Activated CD4-positive, alpha-beta T cell treated with anti-CD3 and anti-CD28 coated beads, Interleukin-10, Interleukin-2, amounts not matched to agents 100 ng/mL and 50 ng/mL, durations not matched to agents 16 hours and 8 hours (primary cell): ENCODE measurements at places on chromosomes 16 and 17.

GRCh38 chr17:62663304-62663703 lies 35.8 kb downstream of the MRC2 start:
- no peak for DNase-seq

- no peak for DNase-seq
Measured at GRCh38 chr17:80839511-80839941, 152.1 kb upstream of the CHMP6 start.

- DNase-seq = no peak
Measured at GRCh38 chr17:40937384-40937819, at the start of gene KRT23. TSS of gene KRT23 (minus strand) at chr17:40937646. CDS start at chr17:40936603, 1,043 bp downstream.

DNA sequence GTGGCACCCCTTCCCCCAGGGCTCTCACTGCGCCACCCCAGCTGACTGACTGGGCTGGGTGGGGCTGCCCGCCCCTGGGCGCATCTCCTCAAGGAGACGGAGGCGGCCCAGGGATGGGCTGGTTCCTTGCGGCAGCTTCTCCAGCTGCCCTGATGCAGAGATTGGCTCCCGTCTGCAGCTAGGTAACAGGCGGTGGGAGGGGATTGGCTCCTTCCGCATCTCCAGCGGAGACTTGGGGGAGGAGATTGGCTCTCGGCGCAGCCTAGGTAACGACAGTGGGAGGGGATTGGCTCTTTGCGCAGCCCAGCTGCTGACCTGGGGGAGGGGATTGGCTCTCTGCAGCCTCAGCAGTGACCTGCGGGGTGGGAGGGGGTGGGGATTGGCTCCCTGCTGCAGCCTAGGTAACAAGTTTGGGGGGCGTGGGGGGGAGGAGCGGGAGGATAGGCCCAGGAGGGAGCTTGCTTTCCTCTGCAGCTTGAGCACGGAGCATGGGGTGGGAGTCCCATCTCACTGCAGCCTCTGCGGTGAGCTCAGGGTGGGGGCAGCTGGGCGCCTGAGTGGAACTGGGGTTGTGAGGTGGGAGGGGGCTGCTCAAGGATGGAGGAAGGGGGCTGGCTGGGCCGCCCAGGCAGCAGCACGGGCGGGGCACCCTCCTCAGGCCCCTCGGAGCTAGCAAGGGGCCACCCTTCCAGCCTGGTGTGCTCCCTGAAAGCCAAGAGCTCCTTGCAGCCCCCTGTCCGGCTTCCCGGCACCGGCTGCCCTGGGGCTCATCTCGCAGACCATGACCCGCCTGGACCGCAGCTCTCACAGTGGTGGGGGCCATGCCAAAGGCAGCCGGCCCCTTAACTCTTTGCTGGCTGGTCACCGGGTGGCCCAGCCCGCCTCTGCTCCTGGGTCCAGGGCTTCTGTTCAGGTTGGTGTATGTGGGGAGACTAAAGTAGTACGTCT lies 6.4 kb downstream of the NFE2L1 start:
- DNase-seq = no peak

- DNase-seq = no peak
Measured at GRCh38 chr16:20308801-20309590, 18.3 kb downstream of the GP2 start.

DNA sequence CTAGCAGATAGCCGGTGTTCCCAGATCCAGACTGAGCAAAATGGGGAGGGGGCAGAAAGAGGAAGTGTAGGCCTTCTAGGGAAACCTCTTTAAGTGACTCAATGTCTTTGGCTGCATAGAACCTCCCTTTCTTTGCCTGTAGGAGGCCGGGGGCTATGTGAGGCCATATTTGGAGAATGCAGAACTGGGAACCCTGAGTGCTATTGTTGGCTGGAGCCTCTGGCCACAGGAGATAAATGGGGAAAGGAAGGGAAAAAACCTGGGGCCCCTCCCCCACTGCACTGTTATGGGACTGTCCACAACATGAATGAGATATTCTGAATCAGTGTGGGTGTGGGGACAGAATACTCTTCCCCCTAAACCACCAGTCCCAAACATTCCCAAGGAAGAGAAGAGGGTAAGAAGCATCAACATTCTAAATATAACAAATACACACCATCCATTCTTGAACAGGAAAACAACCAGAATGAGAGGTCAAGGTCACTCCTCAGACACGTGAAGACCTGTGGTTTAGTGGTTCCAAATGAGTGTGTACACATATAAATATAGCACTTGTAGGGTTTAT lies 2.4 kb downstream of the VPS25 start:
- DNase-seq = no peak

- no peak for DNase-seq
Measured at GRCh38 chr17:77164483-77165091, 23.8 kb downstream of the SEC14L1 start.

DNA sequence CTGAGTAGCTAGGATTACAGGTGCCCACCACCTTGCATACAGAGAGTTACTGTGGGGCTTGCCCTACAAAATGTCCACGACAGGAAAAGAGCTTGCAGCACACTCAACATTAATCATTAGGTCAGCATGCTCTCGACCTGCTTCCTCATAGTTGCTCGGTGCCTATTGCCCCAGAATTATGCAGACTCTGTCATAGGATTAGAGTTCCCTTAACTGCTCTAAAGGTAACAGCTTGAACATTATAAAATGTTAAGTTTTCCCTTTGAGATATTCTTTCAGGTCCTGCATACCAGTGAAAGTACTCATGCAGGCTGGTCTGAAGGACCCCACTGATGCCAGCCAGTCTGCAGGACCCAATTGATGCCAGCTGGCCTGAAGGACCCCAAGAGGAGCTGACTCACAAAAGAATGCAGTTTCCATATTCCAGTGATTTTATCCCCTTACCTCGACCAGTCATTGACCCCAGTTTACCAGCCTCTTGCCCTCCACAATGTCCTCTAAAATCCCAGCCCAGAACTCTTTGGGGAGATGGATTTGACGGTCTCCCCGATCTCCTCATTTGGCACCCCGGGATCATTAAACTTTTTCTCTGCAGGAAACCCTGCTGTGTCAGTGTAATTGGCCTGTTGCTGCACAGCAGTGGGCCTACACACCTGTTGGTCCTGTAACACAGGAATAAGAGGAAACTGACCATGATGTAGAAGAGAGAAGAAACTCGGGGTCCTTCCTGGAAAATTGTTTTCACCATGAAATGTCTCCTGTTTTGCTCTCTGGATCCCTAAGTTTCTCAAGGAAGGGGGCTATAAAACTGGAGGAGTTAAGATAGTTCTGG lies 10.6 kb downstream of the ICAM2 start:
- no peak for DNase-seq

GRCh38 chr16:593807-594206 lies 3.9 kb downstream of the RAB40C start:
- no peak for DNase-seq

GRCh38 chr16:9438991-9439390 lies 347.5 kb downstream of the HAPSTR1 start:
- no peak for DNase-seq

GRCh38 chr17:74768069-74768762 lies 7.9 kb downstream of the NAT9 start:
- no peak for DNase-seq

GRCh38 chr17:676060-676700 lies 38.5 kb downstream of the VPS53 start:
- no peak for DNase-seq

GRCh38 chr16:82824408-82824807 lies 197.6 kb downstream of the CDH13 start:
- DNase-seq = no peak

- no peak for DNase-seq
Measured at GRCh38 chr16:60748366-60748765, 1287.9 kb downstream of the CDH8 start.
